ENCODE measurements at places on chromosomes 11 and 22.

- DNase-seq = no peak
Observed at GRCh38 chr11:130175898-130176297, 16.3 kb downstream of the ST14 start.

GRCh38 chr22:23205339-23206049 is 25.2 kb downstream of the BCR start:
- no peak for DNase-seq

GRCh38 chr22:21712751-21713427 is 22.7 kb downstream of the YPEL1 start:
- DNase-seq = peak; percentile 46

DNA sequence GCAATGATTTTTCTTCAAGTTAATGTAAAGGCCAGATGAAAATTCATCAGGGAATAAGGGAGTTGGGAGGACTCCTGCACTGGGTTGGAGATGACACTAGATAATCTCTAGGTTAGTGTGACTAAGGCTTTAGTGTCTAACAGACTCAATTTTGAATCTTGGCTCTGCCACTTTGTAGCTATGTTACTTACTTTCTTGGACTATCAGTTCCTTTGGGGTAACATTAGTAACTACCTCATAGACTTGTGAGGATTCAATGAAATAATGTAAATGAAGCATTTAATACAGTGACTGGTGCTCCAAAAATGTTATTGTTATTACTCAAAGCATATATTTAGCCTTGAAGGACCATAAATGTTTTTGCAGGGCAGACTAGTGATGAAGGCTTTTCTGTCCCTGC is 9.6 kb upstream of the CCDC89 start:
- no peak for DNase-seq

GRCh38 chr11:75700940-75701339 is 16.7 kb upstream of the MOGAT2 start:
- DNase-seq = no peak

- DNase-seq = no peak
Observed at GRCh38 chr22:27115410-27115809, 458.0 kb downstream of the MIAT start.

DNA sequence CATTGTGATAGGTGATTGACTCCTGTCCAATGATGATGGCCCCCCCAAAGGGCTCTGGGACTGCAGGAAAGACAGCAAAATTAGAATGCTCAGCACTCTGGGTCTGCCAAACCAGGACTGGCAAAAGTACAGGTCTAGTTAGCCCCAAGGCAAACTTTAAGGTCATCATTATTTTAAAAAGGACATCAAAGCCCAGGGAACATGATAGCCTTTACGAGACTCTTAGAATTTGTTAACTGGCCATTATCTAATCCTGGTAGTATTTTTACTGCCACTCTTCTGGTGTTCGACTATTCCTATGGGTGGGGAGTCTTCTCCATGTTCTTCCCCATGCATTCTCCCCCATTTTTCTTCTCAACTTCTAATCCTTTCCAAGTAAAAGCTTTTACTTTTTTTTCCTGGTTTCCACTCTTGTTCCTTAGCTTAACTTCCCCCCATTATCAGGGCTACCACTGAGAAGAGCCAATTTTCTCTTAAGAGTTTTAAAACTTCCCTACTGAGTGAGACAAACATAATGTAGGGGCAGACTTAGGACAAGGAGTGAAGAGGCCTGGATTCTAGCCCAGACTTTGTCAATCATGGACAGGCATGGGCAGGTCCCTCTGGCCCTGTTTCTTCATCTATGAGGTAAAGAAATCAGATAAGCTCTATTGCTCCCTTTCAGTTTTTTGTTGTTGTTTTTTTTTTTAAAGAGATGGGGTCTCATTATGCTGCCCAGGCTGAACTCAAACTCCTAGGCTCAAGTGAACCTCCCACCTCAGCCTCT is 7.1 kb downstream of the DDB1 start:
- DNase-seq = no peak

- peak; percentile 62 for DNase-seq
Observed at GRCh38 chr11:95084509-95084908, 5.1 kb upstream of the ENDOD1 start.

- DNase-seq = no peak
Observed at GRCh38 chr11:9573775-9574621, 528 bp downstream of the WEE1 start.

DNA sequence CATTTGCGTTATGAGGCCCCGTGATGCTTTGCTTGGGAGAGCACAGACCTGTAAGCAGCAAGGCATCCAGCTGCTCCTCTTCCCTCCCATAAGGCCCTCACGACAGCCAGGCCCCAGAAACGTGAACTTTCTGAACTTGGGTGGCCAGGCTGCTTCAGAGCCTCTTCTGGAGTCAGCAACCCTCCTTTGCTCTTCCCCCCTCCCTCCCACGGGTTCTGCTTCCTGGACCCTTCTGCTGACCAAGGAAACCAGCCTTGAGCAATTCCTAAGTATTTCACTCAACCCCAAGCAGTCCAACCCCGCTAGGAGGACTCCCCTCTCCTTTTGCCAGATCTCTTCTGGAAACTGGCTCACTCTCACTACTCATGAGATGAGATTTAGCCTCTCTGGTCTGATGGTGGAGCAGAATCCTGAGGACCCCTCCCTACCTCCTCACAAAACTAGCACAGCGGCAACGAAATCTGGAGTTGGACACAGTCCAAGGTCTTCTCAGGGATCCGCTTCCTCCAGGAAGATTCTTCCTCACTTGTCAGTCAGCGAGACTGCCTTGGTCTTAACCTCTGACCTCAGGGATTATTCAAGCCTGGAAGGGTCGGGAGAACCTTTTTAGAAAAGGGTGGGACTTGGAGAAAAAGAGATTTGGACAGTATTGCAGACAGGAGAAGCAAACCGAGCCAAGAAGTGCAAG is 86.2 kb downstream of the UBASH3B start:
- DNase-seq = no peak

- DNase-seq = no peak
Observed at GRCh38 chr11:57408771-57409170, 18.1 kb downstream of the SLC43A3 start.

DNA sequence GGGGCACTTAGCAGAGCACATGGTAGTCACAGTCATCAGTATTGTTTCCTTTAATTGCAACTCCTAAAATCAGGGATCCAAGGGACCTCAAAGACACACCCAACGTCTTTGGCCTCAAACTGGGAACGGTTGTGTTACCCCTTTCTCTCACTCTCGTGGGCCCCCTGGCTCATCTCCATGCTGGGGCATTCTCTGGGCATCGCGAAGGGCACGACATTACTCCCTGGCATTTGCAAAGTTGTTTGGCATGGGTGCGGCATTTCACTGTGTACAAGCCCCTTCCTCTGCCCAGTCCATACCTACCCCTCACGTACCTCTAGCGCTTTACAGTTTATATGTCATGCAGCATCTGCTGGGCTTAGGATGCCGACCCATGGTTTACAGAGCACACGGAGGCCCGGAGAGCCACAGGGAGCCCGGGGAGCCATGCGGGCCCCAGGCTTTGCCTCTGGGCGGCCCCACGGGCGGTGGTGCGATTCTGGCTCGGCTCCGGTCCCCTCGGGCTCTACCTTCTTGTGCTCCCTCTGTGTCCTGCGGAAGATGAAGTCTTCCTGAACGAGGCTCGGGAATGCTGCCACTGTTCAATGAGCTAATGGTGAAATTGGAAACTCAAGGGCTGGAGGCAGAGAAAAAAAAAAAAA is 21.9 kb upstream of the CACNG2 start:
- DNase-seq = no peak

DNA sequence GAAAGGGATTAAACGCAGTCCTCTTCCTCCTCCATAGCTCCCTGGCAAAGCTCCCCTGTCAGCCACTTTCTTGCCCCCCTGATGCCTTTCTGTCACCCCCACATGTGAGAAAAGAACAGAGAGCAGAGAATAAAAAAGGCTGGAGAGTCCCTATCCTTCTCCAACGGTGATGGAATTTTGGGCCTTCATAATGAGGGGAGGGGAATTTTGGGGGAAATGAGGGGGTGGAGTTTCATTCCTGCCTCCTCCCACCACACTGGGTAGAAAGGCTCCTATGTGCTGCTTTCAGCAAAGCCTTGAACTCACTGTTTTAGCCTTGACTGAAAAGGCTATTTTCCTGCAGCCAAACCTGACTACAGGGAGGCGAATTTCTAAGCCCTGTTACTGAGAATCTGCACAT is 59.3 kb downstream of the C11orf58 start:
- no peak for DNase-seq

Measured in stimulated activated naive CD4-positive, alpha-beta T cell treated with Interleukin-2 at 50 U/mL for 16 hours (primary cell).